CD4-positive, alpha-beta memory T cell (primary cell): ENCODE measurements at places on chromosomes 6 and 20.

DNA sequence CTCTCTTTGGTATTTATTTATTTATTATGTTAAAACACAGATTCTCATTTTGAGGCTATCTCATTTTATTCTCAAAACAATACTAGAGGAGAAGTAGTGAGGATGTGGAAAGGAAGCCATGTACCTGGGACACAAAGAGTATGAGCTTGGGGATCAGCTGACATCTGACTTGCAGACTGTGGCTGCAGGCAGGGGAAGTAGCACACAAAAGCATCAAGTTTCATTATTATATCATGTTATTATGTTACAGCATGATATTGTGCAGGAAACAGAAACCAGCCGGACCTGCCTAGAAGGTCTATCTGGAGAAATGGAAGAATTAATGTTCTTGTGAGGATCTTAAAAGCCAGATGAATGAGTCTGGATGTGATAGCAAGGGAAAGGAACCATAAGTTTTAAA is 248.2 kb downstream of the KHDC1L start:
- H3K27me3 ChIP-seq: no peaks in the 10 kb centered on the region
- DNase-seq: no peak
- no peaks in the 10 kb centered on the region for H3K4me1 ChIP-seq
- H3K27ac ChIP-seq: no peak overlapping the region
- no peaks in the 10 kb centered on the region for H3K36me3 ChIP-seq

DNA sequence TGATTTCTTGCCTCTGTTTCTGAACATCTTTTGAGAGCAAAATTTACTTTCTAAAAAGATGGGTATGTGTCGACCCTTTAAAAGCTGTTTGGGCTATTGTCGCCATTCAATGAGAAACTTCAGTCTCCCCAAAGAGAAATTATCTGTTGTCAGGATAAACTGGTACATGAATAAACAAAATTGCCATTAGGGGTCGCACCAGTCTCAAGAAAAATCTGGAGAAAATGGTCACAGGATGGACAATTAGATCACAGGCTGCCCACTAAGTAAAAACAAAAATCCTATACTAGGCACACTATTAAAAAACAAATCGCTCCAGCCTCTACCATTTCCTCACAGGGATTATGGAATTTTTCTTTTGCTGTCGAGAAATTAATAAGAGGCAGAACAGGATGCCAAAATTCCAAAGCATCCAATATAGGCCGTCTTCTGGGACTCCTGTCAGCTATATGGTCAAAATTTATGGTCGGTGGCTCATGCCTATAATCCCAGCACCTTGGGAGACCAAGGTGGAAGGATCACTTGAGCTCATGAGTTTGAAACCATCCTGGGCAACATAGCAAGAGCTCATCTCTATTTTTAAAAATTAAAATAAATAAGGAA is 5.5 kb upstream of the HLA-E start:
- DNase-seq: peak; percentile 48
- no peak overlapping the region for H3K4me3 ChIP-seq
- no peaks in the 10 kb centered on the region for H3K36me3 ChIP-seq
- peaks cover 22% of the 10 kb centered on the region for H3K27me3 ChIP-seq
- H3K27ac ChIP-seq: no peak overlapping the region

DNA sequence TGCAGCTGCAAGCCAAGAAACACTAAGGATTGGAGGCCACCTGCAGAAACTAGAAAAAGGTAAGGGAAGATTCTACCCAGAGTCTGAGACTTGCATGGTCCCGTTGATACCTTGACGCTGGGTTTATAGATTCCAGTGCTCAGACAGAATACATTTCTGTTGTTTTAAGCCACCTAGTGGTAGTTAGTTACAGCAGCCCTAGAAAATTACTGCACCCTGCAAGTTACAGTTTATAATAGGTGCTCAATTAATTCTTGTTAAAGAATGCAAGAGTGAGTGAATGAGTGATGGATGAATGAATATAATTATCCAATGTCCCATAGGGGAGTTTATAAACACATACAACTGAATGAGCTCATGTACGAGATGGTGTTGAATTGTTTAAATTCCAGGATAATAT is 453.1 kb upstream of the SLC35B3 start:
- no peaks in the 10 kb centered on the region for H3K4me1 ChIP-seq
- H3K4me3 ChIP-seq: no peak overlapping the region
- no peaks in the 10 kb centered on the region for H3K36me3 ChIP-seq
- no peak for DNase-seq
- no peak overlapping the region for H3K27ac ChIP-seq

- no peaks in the 10 kb centered on the region for H3K4me1 ChIP-seq
- H3K27ac ChIP-seq: no peak overlapping the region
- DNase-seq: no peak
- no peaks in the 10 kb centered on the region for H3K27me3 ChIP-seq
- no peak overlapping the region for H3K4me3 ChIP-seq
- H3K36me3 ChIP-seq: no peaks in the 10 kb centered on the region
These were observed 106.6 kb downstream of the VEGFA start for GRCh38 chr6:43876602-43877001.

DNA sequence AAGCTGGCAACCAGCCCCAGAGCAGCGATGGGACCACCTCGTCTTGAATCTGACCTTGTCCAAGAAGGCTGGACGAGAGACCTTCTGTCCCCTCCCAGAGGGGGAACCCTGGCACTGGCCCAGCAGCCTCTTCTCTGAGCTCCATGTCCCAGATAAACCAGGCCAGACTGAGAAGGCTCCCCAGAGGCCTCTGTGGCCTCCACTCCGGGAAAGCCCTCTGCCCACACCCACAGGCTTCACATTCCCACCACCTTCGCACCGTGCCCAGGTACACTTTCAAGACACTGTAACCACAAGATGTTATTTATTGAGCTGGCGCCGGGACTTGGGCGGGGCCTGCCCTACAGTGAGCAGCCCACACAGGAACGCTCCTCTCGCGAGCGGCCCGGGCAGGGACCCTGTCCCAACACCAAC is 33.2 kb downstream of the ADA start:
- H3K4me3 ChIP-seq: no peak overlapping the region
- H3K27ac ChIP-seq: no peak overlapping the region
- H3K27me3 ChIP-seq: no peaks in the 10 kb centered on the region
- no peak for DNase-seq

GRCh38 chr6:10407018-10407673 is 7.7 kb downstream of the TFAP2A start:
- DNase-seq: no peak
- H3K4me3 ChIP-seq: no peak overlapping the region
- H3K27me3 ChIP-seq: peaks cover 5% of the 10 kb centered on the region

DNA sequence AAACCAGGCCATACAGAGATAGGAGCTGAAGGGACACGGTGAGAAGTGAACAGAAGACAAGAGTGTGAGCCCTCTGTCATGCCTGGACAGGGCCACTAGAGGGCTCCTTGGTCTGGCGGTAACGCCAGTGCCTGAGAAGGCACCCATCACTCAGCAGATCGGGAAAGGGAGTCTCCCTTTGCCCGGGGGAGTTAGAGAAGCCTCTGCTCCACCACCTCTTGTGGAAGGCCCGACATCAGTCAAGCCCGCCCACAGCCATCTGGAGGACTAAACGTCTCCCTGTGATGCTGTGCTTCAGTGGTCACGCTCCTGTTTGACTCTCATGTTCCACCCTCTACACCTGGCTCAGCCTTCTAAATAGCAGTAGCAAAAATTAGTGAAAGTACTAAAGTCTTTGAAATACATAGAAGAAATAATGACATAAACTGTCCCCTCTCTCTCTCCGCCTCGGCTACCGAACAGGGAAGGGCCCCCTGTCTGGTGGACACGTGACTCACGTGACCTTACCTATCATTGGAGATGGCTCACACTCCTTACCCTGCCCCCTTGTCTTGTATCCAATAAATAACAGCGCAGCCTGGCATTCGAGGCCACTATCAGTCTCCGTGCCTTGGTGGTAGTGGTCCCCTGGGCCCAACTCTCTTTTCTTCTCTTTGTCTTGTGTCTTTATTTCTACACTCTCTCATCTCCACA is 66.7 kb downstream of the RPP21 start:
- H3K27me3 ChIP-seq: no peaks in the 10 kb centered on the region
- H3K4me1 ChIP-seq: peaks cover 3% of the 10 kb centered on the region
- no peak overlapping the region for H3K4me3 ChIP-seq

DNA sequence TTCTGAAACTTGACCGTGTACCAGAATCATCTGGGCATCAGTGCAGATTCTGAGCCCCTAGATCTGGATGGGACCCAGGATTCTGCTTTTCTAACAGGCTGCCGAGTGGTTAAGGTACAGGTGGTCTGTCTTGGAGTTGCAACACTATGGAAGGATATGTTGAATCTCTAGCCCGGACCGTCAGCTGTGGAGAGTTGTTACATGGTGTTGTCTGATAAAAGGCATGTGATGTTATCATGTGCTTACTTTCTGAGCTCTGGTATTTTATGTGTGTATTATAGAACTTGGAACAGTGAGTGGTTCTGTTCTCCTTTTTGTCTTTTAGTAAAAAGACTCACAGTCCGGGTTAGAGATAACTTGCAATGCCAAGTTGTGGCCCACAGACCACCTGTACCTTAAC is 123.0 kb downstream of the JARID2 start:
- no peak overlapping the region for H3K4me3 ChIP-seq
- H3K4me1 ChIP-seq: peaks cover 40% of the 10 kb centered on the region
- H3K36me3 ChIP-seq: no peaks in the 10 kb centered on the region
- no peak for DNase-seq
- no peak overlapping the region for H3K27ac ChIP-seq
- H3K27me3 ChIP-seq: no peaks in the 10 kb centered on the region

GRCh38 chr6:455835-456234 is 64.3 kb downstream of the IRF4 start:
- no peaks in the 10 kb centered on the region for H3K27me3 ChIP-seq
- no peak overlapping the region for H3K4me3 ChIP-seq
- H3K36me3 ChIP-seq: no peaks in the 10 kb centered on the region
- no peak for DNase-seq
- H3K4me1 ChIP-seq: no peaks in the 10 kb centered on the region
- no peak overlapping the region for H3K27ac ChIP-seq

- DNase-seq: no peak
- no peak overlapping the region for H3K27ac ChIP-seq
- H3K36me3 ChIP-seq: no peaks in the 10 kb centered on the region
- no peaks in the 10 kb centered on the region for H3K27me3 ChIP-seq
These were observed 64.3 kb downstream of the EDN1 start for GRCh38 chr6:12354499-12354898.
